ENCODE measurements at places on chromosomes 12 and 14.

- DNase-seq = no peak
These were observed 98.0 kb downstream of the GCH1 start for GRCh38 chr14:54804538-54805041.

- DNase-seq = no peak
These were observed 23.1 kb upstream of the KCNK10 start for GRCh38 chr14:88346048-88346639.

DNA sequence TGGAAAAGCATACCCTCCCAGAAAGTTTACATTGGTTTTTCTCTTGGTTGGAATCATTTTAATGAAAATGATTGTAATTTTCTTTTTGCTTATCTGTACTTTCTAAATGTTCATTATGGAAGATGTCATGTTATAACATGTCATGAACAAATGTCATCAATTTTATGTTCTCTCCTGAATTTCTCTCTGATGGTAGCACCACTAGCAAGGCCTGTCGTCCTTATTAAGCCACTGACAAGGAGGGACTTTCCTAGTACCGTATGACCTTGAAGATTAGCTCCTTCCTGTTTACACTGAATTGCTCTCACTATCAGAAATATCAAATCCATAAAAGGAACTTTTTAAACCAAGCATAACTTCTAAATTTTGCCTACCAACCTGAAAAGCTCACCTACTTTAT is 99.0 kb downstream of the ESR2 start:
- no peak for DNase-seq

DNA sequence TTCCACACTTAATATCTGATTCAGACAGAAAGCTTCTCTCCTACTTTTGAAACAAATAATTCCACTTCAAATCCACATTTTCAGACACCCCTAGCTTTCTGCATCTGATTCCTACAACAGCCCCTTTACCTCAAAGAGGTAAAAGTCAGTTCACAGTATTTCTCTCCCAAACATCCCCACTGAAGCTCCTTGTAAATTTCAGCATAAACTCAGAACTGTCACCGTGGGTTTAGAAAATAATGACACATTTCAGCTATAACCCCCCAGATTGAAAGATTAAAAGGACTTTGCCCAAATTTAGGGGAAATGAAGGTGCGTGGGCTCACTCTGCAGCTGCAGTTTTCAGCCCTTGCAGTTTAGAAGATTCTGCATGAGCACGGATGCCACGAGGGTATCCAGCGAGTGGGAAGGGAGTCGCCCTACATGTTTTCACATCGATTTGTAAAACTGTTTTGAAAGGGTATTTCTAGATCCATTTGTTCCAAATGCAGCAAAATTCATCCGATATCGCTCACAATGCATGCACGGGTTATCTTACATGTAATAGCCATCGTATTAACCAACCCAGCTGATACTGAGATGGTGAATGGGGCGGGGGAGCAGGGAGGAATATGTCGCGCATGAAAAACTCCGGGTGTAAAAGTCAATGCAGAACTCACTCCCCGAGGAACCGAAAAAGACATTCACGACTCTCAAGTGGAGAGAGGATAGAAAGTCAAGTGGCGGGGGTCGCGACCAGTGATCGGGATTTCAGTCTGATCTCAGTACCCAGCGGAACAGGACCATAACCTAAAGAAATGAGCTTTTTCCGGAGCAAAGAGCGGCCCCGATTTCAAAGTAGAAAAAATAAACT is 5.0 kb upstream of the CCND2 start:
- no peak for DNase-seq

GRCh38 chr14:35242599-35243311 is 49.4 kb upstream of the PSMA6 start:
- no peak for DNase-seq

- no peak for DNase-seq
These were observed 22.5 kb upstream of the YAF2 start for GRCh38 chr12:42260518-42260917.

- DNase-seq = no peak
These were observed 55.8 kb downstream of the TBX3 start for GRCh38 chr12:114628199-114628598.

DNA sequence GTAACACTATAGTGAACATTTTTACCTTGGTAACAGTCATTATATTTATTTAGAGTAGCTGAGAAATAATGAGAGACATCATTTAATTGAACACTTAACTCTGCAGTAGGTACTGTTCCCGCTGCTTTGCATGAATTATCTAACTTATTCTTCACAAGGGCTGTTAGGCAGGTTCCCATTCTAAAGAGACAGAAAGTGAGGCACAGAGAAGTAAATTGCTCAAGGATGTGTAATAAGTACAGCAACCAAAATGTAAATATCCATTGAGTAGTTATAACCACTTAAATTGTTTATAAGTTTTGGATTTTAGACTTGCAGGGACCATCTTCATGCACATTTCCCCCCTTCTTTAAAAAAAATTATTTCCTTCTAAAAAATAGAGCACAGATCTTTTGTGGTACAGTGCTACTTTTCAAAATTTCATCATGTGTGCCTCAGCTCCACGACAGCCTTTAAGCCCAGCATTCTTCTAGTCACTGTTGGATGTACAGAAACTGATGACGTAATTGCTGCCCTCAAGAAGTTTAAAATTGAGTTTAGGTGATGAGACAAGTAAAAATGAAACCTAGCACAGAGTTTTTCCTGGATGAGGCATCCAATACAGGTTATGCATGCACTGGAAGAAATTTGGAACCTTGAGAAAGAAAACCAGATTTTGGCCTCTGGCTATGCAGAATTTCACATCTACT is 6.0 kb upstream of the MANSC4 start:
- DNase-seq = peak; percentile 40

- DNase-seq = no peak
These were observed 368.7 kb downstream of the NELL2 start for GRCh38 chr12:44507461-44507860.

- DNase-seq = no peak
These were observed 172.7 kb upstream of the GSC start for GRCh38 chr14:94942601-94943000.

GRCh38 chr12:5376591-5377207 is 55.2 kb upstream of the NTF3 start:
- no peak for DNase-seq

DNA sequence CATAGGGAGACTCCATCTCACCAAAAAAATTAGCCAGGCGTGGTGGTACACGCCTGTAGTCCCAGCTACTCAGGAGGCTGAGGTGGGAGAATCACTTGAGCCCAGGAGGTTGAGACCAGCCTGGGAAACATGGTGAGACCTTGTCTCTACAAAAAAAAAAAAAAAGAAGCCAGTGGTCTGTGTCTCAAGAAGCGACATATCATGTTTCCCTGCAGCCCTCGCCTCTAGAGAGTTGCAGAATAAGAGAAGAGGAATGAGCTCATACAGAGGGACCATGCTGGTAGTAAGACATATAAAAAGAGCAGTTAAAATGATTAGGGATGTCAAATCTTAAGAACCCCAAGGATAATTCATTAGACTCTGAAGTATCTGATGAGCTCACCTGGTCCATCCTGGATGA is 39.4 kb upstream of the BICDL1 start:
- no peak for DNase-seq

GRCh38 chr12:31201382-31201781 is 124.6 kb downstream of the SINHCAF start:
- DNase-seq = no peak

DNA sequence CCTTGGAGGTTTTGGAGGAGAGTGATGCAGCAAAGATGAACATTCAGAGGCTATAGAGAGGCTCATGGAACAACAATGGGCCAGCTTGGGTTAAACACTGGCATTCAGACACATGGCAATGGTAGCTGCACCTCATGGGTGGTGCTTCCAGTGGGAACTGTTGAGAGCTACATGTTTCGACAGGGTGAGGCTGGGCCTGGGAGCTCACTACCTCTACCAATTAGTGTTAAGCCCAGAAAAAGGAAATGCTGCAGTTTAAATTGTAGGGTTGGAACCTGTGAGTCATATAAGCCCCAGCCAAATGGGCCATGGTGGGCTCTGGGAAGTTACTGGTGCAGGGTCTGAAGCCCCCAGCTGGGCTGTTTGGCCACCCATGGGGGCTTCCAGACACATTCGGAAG is 279.7 kb downstream of the ZFP36L1 start:
- DNase-seq = no peak

GRCh38 chr12:72368719-72369422 is 96.7 kb downstream of the TRHDE start:
- DNase-seq = no peak

GRCh38 chr12:118649765-118650585 is 273.6 kb downstream of the SUDS3 start:
- DNase-seq = no peak

DNA sequence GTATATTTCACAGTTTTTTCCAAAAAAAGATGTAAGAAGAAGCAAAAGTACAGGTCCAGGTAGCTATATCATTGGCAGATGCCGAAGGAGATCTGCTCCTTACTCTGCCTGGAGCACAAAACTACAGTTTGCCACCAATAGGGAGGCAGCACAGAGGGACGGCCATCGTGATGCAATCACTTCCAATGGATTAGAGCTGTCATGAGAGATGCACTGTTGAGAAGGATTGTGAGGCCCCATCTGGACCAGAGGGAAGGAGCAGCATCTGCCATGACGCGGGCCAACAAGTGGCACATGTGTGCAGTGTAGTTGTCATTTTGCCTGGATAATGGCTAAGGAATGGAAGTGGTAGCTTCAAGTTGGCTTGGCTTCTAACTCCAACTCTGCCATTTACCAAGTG is 318.8 kb upstream of the FKBP4 start:
- no peak for DNase-seq

- DNase-seq = peak; percentile 42
These were observed 1.1 kb downstream of the SMIM10L1 start for GRCh38 chr12:11171969-11172675.

GRCh38 chr14:74613211-74613914 is 1.3 kb upstream of the LTBP2 start:
- no peak for DNase-seq

GRCh38 chr12:103301642-103302591 is 193.9 kb downstream of the C12orf42 start:
- DNase-seq = no peak

DNA sequence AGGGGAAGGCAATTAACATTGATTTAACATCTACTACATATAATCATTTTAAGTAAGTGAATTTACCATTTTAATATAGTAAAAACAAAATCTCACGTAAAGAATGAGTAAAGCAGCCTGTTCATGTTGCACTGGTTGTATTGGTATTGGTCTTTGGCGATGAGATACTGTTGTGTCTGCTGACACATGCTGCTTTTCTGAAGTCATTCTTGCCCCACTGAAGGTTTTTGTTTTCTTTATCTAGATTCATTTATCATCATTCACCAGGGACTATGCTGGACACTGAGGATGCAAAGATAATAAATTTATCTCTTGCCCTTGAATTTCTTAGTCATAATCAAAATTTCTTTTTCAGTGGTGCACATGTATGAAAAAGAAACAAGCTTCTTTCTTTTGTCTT is 246.2 kb upstream of the NPAS3 start:
- no peak for DNase-seq

DNA sequence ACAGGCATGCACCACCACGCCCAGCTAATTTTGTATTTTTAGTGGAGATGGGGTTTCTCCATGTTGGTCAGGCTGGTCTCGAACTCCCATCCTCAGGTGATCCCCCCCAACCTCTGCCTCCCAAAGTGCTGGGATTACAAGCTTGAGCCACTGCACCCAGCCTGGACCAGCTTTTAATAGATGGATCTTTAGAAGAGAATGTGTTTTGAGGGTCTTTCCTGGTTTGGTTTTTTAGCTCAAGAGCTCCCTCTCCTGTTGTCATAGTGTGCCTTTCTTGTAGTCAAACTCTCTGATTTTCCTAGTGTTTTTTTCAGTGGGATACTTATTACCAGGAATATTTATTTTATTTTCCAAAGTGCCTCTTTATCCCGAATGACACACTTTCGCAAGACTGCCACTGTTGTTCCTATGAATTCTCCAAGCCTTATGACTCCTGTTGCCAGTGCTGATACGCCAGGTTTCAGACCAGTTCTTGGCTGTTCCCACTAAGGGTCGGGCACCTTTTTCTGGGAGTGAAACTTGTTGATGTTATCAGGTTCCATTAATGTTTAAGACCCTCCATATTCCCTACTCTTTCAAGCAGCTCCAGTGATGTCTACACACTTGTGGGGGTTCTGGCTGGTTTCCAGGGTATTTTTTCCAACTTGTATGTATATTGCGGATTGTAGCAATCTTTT is 31.5 kb upstream of the LIMA1 start:
- peak; percentile 89 for DNase-seq

DNA sequence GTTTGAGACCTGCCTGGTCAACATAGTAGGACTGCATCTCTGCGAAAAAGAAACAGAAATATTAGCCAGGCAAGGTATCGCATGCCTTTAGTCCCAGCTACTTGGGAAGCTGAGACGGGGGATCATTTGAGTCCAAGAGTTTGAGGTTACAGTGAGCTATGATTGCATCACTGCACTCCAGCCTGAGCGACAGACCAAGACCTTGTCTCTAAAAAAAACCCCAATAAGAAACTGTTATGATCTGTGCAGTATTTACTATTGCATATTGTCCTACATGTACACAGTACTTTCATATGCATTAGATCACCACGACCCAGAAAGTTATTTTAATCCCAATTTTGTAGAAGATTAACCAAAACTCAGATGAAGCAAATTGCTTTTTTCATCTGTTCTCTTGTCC is 187.5 kb downstream of the PCNX1 start:
- no peak for DNase-seq

DNA sequence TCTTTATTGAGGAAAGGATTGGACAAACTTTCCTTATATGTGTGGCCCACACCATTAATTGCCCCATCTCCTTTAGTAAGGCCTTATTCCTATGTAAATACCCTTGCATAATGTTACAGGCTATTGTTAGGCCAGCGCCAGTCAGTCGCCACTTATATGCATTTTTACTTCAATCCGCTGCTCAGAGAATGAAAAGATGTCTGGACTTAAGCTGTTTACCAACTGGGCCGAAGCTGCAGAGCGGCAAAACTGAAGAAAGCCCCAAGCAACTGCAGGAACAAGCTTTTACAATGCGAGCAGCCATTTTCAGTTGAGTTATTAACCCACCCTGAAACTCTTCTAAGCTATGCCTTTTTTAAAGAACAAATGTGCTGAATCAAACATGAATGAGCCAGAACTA is 92.1 kb upstream of the OTX2 start:
- DNase-seq = no peak

DNA sequence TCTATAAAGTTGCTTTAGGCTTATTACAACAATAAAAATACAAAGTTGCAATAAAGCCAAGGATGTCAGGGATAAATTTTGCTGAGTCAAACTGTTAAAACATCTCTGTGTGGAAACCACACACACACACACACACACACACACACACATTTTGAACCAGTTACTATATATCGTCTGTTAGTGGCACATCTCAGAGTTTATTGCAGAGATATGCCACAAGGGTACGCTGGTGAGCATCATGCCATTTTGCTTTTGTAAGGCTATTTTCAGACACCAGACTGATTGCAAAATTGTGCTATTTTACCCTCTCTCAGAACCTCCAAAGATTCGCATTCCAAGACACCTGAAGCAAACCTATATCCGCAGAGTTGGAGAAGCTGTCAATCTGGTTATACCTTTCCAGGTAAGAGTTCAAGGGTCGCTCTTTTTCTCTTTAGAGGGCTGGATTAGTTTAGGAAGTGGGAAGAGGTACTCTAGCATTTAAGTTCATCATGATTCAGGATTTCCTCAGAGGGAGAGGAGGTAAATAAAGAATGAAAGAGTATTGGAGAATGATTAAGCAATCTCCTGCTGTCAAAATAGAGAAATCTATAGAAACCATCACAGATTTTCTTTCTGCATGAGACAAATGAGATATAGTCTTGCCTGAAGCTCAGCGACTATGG is 27.3 kb upstream of the CHPT1 start:
- DNase-seq = peak; percentile 52

- DNase-seq = peak; percentile 100
These were observed at the start of gene C14orf119 for GRCh38 chr14:23095196-23096108. C14orf119 (plus strand) TSS chr14:23095505; CDS start chr14:23097659, 2,154 bp downstream.

- DNase-seq = no peak
These were observed 5.9 kb downstream of the PSMB5 start for GRCh38 chr14:23028799-23029198.
